Activated CD8-positive, alpha-beta T cell treated with anti-CD3 and anti-CD28 coated beads, Interleukin-2, amount 10 ng/mL, durations not matched to agents 7 days and 5 days (primary cell): ENCODE measurements at places on chromosomes 6 and 20. TPM values are rescaled to one million over a fixed set of nuclear protein-coding genes. Genes with fewer than 3 reads are reported as not detected.

B3GAT2 gene
- not detected for total RNA-seq

CST4 gene
- not detected for total RNA-seq

TREML1 gene
- total RNA-seq = not detected

PACRG gene
- total RNA-seq = not detected
